T-cell (primary cell): ENCODE measurements at places on chromosomes 1 and 21.

GRCh38 chr1:203546274-203546673, 52.3 kb downstream of the OPTC start:
- no peak for DNase-seq

DNA sequence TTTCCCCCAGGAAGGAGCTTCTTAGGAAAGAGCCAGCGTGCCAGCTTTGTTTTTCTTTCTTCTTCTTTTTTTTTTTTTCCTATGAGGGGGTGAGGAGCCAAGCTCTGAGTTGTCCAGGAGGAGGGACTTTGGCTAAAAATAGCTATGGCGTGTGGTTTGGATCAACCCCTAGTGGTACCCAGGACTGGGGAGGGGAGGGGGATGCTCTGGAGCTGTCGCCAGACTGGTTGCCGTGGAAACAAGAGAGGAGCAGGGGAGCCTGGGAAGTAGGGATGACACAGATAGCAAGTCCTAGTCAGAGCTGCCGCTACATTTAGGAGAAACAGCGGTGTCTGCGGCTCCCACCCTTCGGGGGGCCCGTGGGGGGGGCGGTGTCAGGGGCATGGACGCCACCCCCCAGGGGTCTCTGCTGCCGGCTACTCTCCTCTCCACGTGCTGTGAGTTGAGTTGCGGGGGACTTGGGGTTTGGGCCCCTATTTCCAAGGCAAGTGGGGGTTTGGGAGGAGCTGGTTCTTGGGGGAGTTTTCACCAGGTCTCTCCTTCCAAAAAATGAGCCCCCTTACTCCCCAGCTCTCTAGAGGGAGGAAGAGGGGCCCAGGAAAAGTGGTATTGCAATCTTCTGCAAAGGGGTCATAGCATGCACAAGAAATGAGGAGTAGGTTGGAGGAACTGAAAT, at the start of gene KCNJ9:
Gene KCNJ9 (plus strand): TSS at position 278 of the 676 bp plus-strand sequence. CDS start 2,493 bp downstream, outside the sequence.
- no peak for DNase-seq

GRCh38 chr1:119623193-119623515, 24.9 kb downstream of the ZNF697 start:
- DNase-seq, result no peak

DNA sequence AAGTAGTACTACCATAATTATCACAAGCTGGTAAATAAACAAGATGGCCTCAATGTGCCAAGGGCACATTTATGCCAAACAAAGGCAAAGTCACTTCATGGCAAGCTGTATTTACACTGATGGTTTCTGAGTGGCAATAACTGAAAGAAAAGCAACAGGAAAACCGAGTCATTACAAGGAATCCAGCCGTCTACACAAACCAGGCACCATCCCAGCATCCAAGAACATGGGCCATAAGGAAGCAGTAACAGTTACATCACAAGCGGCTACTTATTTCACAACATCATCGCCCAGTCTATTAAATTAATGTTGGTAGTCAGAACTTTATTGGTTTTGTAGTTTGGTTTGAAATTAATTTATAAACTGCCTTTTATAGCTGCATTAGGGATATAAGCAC, 214.2 kb downstream of the RERE start:
- DNase-seq, result no peak

DNA sequence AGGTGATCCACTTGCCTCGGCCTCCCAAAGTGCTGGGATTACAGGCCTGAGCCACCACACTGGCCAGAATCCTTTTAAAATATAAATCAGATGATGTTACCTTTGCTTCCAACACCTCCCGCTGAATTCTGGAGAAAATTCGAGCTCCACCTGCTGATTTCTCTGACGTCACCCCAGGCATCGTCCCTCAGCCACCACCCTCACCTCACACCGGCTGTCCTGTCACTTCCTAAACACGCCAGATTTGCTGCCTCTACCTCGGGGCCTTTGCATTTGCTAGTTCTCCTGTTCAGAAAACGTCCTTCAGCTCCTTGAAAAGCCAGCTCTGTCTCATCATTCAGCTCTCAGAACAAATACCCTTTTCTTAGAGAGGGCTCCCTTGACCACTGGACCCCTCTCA, 57.9 kb downstream of the FBXO2 start:
- no peak for DNase-seq

DNA sequence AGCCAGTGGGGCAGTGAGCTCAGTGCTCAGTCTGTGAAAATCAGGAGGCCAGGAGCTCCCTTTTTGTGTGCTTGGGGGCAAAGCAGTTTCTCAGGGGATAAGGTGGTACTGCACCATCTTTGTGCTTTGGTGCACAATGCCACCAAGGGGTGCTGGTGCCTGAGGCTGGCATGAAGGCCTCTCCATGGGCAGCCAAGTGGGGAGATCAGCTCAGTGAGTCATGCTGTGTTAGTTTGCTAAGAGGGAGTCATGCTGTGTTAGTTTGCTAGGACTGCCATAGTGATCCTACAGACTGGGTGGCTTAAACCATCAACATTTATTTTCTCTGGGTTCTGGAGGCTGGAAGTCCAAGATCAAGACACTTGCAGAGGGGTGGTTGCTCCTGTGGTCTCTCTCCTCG, 428.1 kb downstream of the PRDM2 start:
- DNase-seq, result no peak

DNA sequence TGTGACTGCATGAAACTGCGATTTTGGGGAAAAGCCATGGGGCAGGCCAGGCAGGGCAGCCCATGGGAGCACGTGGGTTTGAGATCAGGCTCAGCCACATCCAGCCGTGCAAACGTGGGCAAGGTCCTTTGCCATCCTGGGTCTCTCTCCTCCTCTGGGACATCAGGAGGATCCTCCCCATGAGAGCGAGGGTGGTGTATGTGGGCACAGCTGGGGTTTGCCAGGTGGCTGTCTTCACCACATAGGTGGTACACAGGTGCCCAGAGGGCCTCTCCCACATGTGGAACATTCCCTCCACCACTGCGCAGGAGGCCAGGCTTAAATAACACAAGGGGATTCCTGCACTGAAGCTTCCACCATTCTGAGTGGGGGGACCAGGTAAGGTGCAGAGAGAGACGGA, 136.7 kb downstream of the DMRTB1 start:
- DNase-seq, result no peak

DNA sequence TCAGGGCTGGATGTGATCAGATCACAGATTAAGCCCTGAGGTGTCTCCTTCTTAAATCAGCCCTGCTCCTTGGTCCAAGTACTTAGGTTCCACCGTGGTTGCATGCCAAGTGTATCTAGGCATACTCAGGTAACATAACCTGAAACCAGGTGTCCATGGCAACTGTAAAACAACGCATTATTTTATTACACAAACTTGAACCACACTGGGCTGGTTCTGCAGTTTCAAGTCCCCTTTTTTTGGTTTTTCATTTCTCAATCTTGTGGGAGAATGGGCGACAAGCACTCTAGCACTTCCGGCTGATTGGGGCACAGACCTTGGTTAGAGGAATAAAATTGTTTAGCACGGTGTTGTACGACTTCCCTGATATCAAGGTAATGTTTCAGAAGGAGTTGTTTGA, 65.2 kb downstream of the GBP6 start:
- DNase-seq, result no peak

GRCh38 chr1:112618721-112619517, at the start of gene ST7L:
Gene ST7L, minus strand, starts transcription at chr1:112619141. Its CDS starts 28 bp downstream, at chr1:112619113.
- DNase-seq, result peak; percentile 63

- no peak for DNase-seq
Observed at GRCh38 chr1:50531601-50532000, 108.4 kb upstream of the DMRTA2 start.

DNA sequence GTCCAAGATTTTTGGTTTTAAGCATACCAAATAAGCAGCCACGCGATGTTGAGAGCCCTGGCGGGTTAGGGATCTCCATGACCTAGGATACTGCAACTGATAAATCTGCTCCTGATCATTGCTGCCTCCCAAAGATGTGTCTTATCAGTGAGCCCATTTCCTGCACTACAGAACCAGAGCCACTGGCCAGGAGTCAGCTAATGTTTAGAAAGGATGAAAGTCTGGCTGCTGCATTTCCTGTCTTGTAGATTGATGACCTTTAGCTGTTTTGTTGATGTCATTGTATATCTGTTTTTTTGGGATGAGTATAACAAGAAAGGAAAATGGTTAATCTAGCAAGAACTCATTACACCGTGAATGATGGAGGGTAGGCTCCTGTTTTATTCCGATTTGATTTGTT, 74.5 kb downstream of the C1orf21 start:
- no peak for DNase-seq

DNA sequence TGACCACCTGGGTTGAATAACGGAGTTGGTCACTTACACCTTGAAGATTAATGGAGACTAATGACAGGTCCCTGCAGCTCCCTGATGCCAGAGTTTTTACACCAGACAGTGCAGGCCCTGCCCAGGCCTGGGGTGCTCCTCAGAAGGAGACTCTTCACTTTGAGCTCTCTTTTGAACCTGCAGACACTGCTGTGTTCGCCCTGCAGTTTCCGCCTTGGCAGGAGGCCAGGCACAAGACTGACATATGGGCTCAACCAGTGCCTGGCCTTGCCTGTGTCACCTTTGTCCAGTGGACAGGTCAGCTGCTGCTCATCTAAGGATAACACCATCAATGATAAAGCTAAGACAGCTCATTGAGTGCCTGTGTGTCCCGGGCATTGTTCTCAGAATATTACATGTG, 5.2 kb downstream of the STRIP1 start:
- no peak for DNase-seq
